ENCODE measurements at places on chromosomes 7 and 10.
A peak's percentile ranks its signal among the peaks of the same experiment; 100 is the strongest.

GRCh38 chr7:123114288-123114687, 85.5 kb downstream of the SLC13A1 start:
- DNase-seq = no peak

GRCh38 chr7:94605031-94605430, 50.9 kb downstream of the SGCE start:
- DNase-seq = no peak

DNA sequence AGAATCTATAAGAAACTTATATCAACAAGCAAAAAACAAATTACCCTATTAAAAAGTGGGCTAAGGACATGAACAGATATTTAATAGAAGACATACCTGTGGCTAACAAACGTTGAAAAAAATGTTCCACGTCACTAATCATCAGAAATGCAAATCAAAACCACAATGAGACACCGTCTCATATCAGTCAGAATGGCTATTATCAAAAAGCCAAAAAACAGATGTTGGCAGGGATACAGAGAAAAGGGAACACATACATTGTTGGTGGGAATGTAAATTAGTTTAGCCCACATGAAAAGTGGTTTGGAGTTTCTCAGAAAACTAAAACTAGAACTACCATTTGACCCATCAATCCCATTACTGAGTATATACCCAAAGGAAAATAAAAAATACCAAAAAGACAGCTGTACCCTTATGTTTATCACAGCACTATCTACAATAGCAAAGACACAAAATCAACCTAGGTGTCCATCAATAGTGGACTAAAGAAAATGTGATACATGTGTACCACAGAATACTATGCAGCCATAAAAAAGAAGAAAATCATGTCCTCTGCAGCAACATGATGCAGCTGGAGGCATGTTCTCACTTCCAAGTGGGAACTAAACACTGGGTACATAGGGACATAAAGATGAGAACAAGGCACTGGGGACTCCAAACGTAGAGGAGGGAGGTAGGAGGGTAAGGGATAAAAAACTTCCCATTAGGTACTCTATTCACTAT, 83.8 kb upstream of the TMEM168 start:
- no peak for DNase-seq

DNA sequence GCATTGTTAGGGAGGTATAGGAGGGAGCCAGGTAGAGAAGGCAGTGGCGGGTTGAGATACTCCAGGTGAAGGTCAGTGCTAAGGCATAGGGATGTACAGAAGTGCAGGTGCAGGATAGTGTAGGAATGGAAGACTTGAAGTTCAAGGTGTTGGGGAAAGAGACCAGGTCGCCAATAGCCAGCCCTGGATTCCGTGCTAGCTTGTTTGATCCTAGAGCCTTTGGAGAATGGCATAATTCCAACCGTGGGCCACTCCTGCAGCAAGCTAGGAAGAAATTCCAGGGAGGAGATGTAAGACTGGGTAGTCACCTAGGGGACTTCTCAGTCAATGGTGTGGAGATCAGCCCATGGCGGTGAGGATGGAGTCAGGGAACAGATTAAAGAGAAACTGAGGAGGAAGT, 272.7 kb downstream of the RPS24 start:
- DNase-seq = no peak

- DNase-seq = no peak
Measured at GRCh38 chr10:128633864-128634540, 507.8 kb upstream of the MKI67 start.

DNA sequence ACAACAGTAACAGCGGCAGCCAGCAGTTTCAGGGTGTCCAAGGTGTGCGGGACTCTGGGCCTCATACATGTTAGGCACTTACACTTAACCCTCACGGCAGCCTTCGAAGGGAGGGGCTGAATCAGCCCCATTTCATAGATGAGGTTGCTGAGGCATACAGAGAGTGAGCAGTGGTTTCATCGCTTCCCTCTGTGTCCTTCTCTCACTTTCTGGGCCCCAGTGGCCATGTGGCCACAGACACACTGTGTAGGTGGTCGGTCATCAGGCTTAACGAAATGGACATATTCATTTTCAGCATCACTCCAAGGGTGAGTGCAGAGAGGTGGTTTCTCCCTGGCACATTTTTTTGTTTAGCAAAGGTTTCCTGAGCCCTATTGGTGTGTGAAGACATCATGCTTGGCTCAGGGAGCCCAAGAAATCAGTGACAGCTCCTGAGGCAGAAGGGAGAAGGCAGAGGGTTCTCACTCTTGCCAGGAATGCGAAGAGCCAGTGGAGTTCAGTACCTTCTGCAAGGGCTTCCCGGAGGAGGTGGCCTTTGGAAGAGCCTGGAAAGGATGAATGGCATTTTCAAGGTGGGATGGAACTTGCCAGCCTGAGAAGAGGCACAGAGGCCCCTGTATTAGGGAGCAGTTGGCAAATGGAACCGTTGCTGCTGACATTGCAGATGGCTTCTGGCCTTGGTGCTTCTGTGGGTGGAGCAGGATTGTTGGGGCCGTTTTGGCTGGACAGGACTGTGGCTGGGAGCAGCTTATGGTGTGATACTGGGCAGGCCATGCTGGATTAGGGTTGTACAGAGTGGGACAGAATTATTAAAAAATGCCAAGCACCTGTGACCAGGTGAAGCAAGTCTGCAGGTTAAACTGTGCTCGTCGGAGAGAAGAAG, 61.7 kb upstream of the PPIF start:
- no peak for DNase-seq

DNA sequence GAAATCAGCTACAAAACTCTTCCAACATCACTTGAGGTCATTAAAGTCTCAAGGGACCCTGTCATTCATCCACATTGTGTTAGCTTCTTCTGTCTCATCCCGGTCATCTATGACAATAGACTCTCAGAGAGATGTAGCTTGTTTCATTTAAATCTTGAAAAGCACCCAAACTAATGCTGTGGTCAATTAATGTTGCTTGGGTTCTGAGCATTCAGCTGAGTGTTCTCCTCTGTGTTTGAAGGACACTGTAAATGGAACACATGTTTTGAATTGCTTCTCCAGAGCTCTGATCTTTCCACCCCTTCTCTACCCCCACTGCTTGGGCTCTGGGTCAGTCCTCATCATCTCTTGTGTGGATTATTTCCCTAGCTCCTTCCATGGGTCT, 19.6 kb upstream of the ADD3 start:
- DNase-seq = no peak

DNA sequence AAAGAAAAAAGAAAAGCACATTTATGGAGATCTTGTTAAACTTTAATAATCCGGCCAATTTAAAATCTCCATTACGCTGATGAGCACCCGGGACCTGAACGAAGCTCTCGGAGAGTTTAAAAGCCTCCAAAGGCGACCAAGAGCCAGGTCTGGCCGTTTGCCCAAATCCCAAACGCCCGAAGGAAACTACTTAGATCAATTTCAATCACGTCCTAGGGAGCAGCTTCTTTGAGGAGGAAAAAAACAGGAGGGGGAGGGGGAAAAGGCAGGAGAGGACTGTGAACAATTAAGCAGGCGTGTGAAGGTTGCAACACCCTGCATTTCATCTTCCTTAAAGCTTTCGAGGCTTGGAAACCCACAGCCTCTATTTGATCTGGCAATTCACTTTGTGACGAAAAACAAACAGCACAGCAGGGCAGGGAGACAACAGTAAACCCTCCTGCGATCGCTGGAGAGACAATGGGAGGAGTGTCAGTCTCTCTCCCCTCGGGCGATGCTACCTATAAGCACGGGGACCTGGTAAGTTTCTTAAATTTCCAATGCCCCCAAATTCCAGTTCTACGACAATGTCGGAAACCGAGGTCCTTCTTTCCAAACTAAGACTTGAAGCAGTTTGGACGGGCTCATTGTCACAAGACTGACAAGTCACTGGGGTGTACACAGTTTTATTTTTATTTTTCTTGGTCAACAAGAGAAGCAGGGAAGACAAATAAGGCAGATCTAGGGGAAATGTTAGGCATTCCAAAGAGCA, 1.2 kb downstream of the KLF6 start:
- peak; percentile 73 for DNase-seq

GRCh38 chr10:65796472-65796871, 1129.4 kb upstream of the LRRTM3 start:
- no peak for DNase-seq

- no peak for DNase-seq
Measured at GRCh38 chr7:47488969-47489342, 93.0 kb downstream of the TNS3 start.

DNA sequence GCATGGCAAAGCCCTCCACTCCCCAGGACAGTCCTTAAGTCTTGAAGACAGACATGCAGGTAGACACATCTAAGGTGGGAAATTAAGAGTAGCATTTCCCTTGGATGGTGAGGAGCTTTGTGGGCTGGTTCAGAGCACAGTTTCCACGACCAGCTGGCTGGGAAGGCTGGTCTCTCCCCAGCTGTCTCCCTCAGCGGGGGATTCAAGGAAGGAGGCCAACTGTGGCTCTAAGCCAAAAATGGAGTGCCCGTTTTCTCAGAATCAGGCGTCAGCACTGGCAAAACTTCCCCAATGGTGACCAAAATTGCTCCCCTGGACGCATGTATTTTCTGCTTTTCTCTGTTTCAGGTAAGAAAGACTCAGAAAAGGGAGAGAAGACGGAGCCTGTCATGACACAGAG, 230.6 kb upstream of the FZD8 start:
- DNase-seq = no peak

GRCh38 chr10:68668231-68668630, 52.8 kb upstream of the CCAR1 start:
- DNase-seq = no peak

- no peak for DNase-seq
Measured at GRCh38 chr10:132585732-132586722, 48.4 kb downstream of the INPP5A start.

DNA sequence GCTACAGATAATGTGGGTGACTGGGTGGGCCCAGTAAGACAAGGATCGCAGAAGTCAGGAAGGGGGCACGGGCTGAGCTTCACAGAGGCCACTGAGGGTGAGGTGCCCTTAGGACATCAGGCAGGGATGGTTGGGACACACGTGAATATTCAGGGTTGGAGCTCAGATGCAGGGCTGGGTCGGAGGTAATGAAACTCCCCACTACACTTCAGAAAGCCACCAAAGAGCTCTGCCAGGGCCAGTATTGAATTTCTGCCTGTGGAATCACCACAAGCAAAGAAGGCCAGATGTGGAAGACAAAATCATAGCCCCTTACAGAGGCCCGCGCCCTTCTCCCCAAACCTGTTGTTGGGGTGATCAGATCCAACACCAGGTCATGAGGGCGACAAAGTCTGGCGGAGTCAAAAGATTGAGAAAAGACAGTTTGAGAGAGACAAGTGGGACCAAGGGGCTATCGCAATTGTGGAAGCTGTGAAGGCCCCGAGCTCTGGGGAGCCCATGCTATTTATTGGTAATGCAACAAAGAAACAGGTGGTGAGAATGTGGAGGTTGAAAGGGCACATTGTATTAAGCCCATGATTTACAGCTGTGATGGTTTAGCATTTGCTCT, 42.4 kb downstream of the STRA8 start:
- DNase-seq = no peak

DNA sequence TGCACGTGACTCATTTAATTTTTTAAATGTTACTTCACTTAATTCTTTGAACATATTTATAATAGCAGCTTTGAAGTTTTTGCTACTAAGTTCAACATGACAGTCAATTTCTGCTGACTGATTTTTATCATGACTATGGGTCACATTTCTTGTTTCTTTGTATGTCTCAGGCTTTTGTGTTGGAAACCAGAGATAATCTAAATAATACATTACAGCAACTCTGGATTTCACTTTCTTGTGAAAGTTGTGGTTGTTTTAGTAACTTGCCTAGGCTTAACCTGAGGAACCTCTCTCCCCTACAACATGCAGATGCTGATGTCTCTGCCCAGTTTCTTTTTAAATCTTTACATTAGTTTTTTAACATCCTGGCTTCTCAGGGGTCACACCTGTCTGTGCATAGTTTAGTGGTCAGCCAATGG, 180.8 kb downstream of the CCDC71L start:
- no peak for DNase-seq

- no peak for DNase-seq
Measured at GRCh38 chr7:81819861-81820260, 50.0 kb upstream of the HGF start.

- no peak for DNase-seq
Measured at GRCh38 chr7:48130658-48131108, 40.6 kb upstream of the ABCA13 start.

DNA sequence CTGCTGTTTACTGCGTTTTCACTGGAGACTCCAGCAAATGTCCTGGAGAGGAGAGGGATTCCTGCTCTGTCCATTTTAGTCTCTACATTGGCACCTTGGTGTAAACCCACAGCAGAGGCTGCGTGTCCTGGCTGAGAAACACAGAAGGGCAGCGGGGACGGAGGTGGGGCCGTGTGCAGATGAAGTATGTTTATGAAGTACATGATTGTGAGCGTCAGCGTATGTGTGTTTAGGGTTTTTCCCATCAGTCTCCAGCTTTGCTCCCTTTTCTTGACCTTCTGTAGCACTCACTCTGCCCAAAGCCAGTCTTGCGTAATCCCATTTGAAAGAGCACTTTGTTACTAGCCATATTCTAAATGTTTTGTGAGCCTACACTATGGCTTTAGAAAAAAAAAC, 750.7 kb upstream of the SORCS1 start:
- peak; percentile 1 for DNase-seq
